Hematopoietic multipotent progenitor cell (in vitro differentiated cells): ENCODE measurements at places on chromosomes 6 and 20.

- peak; percentile 62 for DNase-seq
Measured at GRCh38 chr6:33126101-33126714, 50.4 kb downstream of the HLA-DPB1 start.

GRCh38 chr6:136547336-136547735 is 2.9 kb downstream of the MAP7 start:
- no peak for DNase-seq

DNA sequence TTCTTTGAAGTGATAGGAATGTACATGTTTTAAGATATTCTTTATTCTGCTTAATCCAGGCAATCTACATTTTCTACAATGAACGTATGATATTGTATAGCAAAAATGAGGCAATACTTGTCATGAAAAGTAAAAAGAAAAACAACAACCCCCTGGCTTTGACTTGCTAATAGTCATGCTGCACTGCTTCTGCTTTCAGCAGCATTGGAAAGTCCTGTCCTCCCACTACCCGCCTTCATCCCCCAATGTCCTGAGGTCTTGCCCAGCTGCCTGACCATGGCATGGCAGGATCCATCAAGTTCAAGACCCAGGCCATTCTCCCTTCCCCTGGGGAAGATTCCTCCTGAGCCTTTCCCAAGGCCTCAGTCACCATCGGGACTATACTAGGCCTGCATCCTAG is 156.5 kb downstream of the SH3BGRL2 start:
- DNase-seq, result no peak

DNA sequence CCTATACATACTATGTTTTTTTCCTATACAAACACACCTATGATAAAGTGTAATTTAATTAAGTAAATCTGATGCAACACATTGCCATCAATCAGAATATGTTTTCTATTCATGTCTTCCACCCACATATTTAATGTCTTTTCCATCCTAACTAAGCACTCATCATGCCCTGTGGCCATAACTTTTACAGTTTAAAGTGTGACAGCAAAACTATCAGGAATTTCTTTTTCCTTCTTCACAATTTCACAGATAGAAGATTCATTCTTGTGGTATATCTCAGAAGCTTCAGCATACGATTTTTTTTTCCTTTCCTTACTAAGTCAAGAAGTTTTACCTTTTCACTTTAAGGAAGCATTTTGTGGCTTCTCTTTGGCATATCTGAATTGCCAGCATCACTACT is 7.0 kb upstream of the BEND6 start:
- no peak for DNase-seq
